ENCODE measurements at places on chromosomes 12 and 14.

DNA sequence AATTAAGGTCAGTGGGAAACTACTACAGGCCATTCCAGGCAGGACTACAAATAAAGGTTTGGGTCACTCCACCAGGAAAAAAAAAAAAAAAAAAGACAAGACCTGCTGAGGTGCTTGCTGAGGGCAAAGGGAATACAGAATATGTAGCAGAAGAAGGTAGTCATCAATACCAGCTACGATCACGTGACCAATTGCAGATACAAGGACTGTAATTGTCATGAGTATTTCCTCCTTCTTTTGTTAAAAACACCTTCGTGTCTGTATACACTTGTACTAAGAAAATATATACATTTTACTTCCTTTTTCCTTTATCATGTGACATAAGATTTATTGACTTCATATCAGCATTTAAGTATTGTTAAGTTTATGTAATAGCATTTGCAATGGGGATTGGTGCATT, 19.2 kb downstream of the GYS2 start:
- no peak for DNase-seq

DNA sequence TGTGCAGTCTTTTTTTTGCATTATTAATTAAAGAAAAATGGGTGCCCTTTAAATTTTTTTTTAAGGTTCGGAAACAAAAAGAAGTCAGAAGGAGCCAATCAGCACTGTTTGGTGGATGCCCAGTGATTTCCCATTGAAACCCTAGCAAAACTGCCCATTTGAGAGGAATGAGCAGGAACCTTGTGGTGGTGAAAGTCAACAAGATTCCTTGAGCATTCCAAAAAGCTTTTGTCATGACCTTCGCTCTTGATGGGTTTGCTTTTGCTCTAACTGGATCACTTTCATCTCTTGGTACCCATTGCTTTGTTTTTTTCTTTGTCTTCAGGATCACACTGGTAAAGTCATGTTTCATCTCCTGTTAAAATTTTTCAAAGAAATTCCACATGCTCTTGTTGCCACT, 54.1 kb downstream of the ADIPOR2 start:
- no peak for DNase-seq

GRCh38 chr14:105026802-105027563, 6.1 kb upstream of the CDCA4 start:
- no peak for DNase-seq

DNA sequence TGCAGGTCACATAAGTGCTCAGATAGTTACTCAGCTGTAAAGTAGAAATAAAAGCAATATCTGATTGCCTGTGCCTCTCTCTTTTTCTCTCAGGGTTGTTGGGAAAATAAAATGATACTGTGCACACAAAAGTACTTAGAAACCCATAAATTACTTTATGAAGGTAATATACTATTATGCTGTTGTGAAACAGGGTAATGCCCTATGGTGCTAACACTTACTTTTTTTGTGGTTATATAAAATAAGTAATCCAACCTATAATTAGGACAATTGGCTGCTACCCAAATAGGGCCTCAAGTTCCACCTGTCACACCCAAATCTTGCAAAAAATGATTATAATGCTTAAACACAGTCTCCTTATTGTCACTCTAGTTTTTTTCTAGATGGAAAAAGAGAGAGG, 50.6 kb downstream of the DAAM1 start:
- DNase-seq: no peak

- DNase-seq: no peak
Measured at GRCh38 chr12:60845696-60846095, 1249.9 kb downstream of the SLC16A7 start.

GRCh38 chr12:121453629-121454028, 53.7 kb downstream of the RNF34 start:
- no peak for DNase-seq

GRCh38 chr12:49400304-49400703, 33.0 kb downstream of the SPATS2 start:
- no peak for DNase-seq

- peak; percentile 50 for DNase-seq
Measured at GRCh38 chr12:116222358-116222757, 55.1 kb downstream of the MED13L start.

DNA sequence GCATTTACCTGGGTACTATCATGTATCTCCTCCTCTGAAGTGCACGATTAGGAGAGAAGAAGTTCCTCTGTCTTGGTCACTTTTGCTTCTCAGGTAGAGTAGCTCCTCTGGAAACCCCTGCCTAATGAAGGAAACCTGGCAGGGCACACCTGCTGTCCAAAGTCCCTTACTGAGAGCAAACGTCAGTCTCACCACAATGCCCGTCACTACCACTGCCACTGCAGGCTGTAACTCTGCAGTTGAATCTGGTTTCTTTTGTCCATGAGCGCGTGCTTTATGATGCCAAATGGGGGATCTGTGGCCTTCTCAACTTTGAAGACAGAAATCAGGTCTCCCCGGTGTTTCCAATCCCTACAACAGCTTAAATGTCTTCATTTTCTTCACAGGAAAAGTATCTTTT, 1068.6 kb downstream of the BCL11B start:
- DNase-seq: no peak

DNA sequence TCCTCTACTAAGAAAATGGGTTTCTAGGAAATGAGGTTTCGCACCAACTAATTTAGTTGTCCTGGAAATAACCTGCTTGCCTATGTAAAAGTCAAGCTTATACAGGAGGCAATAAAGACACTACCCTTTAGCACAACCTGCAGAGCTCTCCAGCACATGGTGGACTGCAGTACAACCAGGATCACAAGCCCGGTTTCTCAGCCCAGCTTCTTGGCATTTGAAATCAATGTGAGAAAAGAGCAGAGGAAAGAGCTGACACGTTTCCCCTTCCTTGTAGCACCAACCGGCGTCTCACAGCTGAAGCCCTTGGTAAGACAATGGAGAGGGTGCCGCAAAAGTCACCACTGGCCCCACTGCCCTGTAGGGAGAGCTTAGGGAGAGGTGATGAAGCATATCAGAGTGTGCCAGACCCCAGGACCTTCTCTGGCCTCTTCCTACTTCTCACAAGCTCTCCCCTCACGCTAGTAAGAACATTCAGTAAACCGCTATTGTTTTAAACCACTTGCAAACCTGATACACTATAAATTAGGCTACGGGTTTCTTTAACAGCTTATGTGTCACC, 8.6 kb downstream of the SPTLC2 start:
- no peak for DNase-seq

DNA sequence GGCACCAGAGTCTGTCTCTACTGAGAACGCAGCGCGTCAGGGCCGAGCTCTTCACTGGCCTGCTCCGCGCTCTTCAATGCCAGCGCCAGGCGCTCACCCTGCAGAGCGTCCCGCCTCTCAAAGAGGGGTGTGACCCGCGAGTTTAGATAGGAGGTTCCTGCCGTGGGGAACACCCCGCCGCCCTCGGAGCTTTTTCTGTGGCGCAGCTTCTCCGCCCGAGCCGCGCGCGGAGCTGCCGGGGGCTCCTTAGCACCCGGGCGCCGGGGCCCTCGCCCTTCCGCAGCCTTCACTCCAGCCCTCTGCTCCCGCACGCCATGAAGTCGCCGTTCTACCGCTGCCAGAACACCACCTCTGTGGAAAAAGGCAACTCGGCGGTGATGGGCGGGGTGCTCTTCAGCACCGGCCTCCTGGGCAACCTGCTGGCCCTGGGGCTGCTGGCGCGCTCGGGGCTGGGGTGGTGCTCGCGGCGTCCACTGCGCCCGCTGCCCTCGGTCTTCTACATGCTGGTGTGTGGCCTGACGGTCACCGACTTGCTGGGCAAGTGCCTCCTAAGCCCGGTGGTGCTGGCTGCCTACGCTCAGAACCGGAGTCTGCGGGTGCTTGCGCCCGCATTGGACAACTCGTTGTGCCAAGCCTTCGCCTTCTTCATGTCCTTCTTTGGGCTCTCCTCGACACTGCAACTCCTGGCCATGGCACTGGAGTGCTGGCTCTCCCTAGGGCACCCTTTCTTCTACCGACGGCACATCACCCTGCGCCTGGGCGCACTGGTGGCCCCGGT, at the start of gene PTGDR:
TSS of gene PTGDR (plus strand) at position 198 of the 778 bp plus-strand sequence. CDS start at position 315, 117 bp downstream.
- peak; percentile 5 for DNase-seq

DNA sequence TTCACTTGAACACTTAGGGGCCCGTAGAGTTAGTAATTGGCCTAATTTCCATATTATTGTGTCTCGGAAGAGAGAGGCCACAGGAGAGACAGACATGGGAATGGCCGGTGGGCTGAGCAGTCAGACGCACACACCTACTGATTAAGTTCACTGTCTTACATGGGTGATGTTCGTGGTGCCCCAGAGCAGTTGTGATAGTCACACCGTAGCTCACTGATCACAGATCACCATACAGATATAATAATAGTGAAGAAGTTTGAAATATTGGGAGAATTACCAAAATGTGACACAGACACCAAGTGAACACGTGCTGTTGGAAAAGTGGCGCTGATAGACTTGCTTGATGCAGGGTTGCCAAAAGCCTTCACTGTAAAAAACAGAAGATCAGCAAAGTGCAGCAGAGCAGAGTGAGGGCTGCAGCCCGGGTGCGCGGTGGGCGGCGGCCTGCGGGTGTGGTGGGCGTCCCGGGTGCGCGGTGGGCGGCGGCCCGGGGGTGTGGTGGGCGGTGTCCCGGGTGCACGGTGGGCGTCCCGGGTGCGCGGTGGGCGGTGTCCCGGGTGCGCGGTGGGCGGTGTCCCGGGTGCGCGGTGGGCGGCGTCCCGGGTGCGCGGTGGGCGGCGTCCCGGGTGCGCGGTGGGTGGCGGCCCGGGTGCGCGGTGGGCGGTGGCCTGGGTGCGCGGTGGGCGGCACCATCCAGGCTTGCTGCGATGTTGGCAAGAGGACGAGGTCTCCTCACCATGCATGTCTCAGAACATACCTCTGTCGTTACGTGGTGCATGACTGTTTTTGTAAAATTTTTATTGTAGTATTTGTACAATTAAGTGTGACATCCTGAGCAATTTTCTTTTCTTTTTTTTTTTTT, 34.3 kb upstream of the TEX22 start:
- DNase-seq: no peak

DNA sequence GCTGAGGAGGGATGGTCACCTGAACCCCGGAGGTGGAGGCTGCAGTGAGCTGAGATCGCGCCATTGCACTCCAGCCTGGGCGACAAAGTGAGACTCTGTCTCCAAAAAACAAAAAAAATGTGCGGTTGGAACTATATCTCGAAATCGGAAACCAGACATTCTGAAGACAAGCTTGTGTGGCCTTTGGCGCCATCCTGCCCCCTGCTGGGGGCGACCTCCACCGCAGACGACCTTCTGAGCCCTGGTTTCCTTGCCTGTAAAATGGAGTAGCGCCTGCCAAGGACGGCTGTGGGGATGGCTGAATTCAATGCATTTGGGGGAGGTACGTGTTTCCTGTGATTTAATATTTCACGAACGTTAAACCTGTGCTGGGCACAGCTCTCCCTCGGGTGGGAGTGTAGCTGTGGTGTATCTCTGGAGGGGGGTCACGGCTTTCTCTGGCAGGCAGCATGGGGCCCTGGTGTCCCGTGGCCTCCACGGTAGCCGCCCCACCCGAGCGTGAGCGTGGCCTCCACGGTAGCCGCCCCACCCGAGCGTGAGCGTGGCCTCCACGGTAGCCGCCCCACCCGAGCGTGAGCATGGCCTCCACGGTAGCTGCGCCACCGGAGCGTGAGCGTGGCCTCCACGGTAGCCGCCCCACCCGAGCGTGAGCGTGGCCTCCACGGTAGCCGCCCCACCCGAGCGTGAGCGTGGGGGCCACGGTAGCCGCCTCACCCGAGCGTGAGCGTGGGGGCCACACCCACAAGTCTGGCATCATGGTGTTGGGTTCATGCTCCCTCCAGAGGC, 55.3 kb downstream of the LRCOL1 start:
- no peak for DNase-seq

DNA sequence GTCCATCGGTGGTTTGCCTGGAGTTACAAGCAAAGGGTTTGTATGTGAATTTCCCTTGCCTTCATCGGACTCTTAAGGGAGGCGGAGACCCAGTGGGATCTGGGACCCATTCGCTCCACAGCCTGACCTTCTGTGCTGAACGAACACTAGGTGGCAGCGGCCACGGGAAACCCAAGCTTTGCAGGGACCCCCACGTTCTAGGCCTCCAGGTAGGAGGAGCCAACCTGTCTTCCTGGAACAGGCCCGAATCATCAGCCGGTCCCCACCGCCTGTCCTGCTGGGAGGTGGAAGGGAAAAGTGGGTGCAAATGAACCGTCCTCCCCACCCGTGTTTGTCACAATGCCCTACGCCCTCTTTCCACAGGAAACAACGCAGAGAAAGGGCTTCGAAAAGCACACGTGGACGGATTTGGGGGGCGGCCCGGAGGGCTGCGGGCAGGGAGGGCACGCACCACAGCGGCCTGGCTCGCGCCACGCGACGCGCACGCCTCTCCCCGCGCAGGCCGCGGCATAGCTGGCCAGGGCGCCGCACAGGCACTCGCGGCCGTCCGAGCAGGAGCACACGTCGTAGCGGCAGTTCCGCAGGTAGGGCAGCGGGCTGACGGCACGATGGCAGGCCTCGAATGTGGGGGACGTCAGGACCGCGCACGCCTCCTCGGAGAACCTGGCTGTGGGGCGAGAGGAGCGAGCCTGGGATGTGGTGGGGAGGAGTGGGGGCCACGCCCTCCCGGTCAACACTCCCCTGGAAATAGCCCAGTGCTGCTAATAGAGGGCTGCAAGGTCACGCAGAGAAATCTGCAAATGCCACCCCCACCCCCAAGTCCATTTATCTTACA, 67.8 kb downstream of the VWF start:
- DNase-seq: no peak

GRCh38 chr14:41476526-41476925, 130.2 kb upstream of the LRFN5 start:
- DNase-seq: no peak

GRCh38 chr14:67523764-67524633, 9.1 kb upstream of the PLEKHH1 start:
- no peak for DNase-seq

GRCh38 chr12:108156717-108157116, 27.6 kb downstream of the WSCD2 start:
- DNase-seq: no peak

DNA sequence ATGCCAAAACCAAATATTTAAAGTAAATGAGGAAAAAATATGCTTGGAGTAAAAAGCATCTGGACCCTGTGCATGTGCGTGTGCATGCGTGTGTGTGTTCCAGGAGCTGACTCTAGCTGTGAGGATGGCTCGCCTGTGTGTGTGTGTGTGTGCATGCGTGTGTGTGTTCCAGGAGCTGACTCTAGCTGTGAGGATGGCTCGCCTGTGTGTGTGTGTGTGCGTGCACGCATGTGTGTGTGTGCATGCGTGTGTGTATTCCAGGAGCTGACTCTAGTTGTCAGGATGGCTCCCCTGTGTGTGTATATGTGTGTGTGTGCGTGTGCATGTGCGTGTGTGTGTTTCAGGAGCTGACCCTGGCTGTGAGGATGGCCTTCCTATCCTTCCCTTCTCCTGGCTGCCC, 357.7 kb downstream of the CACNA1C start:
- peak; percentile 55 for DNase-seq

- peak; percentile 21 for DNase-seq
Measured at GRCh38 chr12:81644503-81644902, 114.6 kb downstream of the PPFIA2 start.

DNA sequence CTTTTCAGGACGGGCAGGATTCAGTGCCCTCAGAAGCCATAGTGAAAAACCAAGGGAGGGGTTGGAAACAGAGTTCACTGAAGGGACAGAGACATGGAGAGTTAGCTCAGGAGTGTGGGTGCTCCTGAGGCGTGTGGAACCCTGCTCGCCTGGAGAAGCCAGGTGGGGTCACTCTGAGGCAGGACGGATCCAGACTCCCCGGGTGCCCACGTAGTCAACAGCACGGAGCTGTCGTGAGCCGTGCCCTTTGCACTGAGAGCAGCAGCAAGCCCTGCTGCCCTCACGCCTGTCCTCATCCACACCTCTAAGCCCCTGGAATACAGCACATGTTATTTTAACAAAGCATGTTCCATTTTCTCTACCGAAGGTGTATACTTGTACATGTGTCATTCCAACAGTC, 114.7 kb downstream of the FBXL14 start:
- DNase-seq: no peak
